ENCODE measurements at places on chromosomes 16 and 17.
A peak's percentile ranks its signal among the peaks of the same experiment; 100 is the strongest.

GRCh38 chr17:62887437-62887836 lies 78.6 kb upstream of the TANC2 start:
- DNase-seq, result no peak

- no peak for DNase-seq
Measured at GRCh38 chr17:33989361-33990148, 265.5 kb upstream of the CCL2 start.

GRCh38 chr17:17682737-17683680 lies 1.8 kb downstream of the RAI1 start:
- peak; percentile 80 for DNase-seq

DNA sequence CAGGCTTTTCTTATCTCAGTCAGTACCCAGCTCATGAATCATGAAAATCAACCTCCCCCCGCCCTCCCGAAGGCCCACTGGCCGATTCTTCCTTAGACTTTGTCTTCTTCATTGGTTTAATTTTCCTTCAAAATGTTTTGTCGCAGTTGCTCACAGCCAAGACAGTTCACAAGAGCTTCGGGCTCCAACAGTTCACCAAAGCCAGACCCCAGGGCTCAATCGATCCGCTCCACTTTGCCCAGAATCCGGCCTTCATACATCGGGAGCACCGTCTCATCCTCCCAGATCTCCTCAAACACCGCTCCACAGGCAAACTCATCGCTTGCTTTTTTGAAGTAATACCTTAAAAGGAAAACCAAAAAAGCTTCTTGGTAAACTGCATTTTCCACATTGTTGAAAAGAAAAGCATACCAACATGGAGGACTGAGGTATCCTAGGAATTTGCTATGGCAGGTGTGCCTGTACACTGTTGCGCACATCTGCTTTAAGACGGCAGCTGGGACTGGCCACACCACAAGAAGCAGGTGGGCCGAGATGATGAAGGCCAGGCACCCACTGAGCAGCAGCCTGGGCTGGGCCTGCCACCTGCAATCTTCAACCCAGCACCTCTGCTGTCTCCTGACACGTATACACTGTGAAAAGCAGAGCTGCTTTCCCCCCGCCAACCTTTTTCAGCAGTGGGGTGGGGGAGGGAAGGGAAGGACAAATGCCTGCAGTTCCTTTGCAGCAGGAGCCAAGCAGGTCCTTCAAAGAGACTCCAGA lies 31.5 kb downstream of the AXIN2 start:
- no peak for DNase-seq

- DNase-seq, result no peak
Measured at GRCh38 chr17:27233776-27234175, 60.1 kb upstream of the WSB1 start.

DNA sequence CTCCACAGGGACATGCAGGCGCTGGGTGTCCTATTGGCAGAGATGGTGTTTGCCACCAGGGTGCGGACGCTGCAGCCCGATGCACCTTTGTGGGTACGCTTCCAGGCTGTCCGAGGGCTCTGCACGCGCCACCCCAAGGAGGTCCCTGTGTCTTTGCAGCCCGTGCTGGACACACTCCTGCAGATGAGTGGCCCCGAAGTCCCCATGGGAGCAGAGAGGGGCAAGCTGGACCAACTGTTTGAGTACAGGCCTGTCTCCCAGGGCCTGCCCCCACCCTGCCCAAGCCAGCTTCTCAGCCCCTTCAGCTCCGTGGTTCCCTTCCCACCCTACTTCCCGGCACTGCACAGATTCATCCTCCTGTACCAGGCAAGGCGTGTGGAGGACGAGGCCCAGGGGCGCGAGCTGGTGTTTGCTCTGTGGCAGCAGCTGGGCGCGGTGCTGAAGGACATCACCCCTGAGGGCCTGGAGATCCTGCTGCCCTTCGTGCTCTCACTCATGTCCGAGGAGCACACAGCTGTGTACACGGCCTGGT lies 2.8 kb downstream of the WDR81 start:
- peak; percentile 21 for DNase-seq

DNA sequence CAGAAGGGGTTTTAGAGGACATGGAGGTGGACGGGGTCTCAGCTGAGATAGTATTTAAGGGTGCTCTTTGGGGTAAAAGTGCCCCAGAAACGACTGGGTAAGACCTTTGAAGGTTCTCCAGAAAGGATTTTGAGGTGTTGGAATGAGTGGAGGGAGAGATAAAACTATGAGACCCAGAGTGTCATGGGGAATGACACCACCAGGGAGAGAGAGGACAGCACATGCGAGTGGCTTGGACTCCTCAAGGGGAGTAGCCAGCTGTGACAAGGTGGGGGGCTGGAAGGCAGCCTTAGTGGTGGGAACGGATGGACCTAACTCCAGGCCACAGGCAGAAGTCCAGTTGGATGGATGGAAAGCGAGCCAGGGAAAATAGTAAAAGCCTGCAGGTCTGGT lies 19.2 kb upstream of the PITPNM3 start:
- DNase-seq, result no peak
